ENCODE measurements at places on chromosomes 7 and 10. TPM values are rescaled to one million over a fixed set of nuclear protein-coding genes. Genes with fewer than 3 reads are reported as not detected.

MRLN gene
- not detected for total RNA-seq

SFTPD gene
- total RNA-seq, result not detected

HOXA9 gene
- 71.2 TPM for total RNA-seq

EGFR gene
- 0.12 TPM for total RNA-seq

NPY4R gene
- total RNA-seq, result not detected

SFTPA1 gene
- total RNA-seq, result not detected

SPDYE1 gene
- total RNA-seq, result not detected

COL13A1 gene
- 0.17 TPM for total RNA-seq

RNLS gene
- 2.0 TPM for total RNA-seq

EN2 gene
- not detected for total RNA-seq

RBM33 gene
- 13.2 TPM for total RNA-seq

STEAP4 gene
- total RNA-seq, result not detected

ZNF775 gene
- 21.0 TPM for total RNA-seq

UCN3 gene
- not detected for total RNA-seq

HHEX gene
- 0.54 TPM for total RNA-seq

PTF1A gene
- total RNA-seq, result not detected

MYL10 gene
- total RNA-seq, result 0.17 TPM

AGR2 gene
- not detected for total RNA-seq

CLCN1 gene
- not detected for total RNA-seq

CTNNA3 gene
- total RNA-seq, result not detected

DUSP5 gene
- total RNA-seq, result 1.6 TPM

PLPP4 gene
- not detected for total RNA-seq

LRRC18 gene
- total RNA-seq, result not detected

BICC1 gene
- 0.25 TPM for total RNA-seq

ELMO1 gene
- not detected for total RNA-seq

SKAP2 gene
- 3.0 TPM for total RNA-seq

AKR1C3 gene
- total RNA-seq, result 1.4 TPM

SCART1 gene
- 0.18 TPM for total RNA-seq

HYAL4 gene
- not detected for total RNA-seq

FAM25A gene
- not detected for total RNA-seq

FAM180A gene
- not detected for total RNA-seq

IFIT1B gene
- not detected for total RNA-seq

SLC25A40 gene
- 13.0 TPM for total RNA-seq

OPALIN gene
- not detected for total RNA-seq

H2BK1 gene
- total RNA-seq, result not detected

CYP2C19 gene
- not detected for total RNA-seq

COBL gene
- not detected for total RNA-seq

SCIN gene
- total RNA-seq, result not detected

CISD1 gene
- 39.6 TPM for total RNA-seq
